Nucleus accumbens (tissue), 56 donors: ENCODE measurements at places on chromosomes 1 and 21.

DNA sequence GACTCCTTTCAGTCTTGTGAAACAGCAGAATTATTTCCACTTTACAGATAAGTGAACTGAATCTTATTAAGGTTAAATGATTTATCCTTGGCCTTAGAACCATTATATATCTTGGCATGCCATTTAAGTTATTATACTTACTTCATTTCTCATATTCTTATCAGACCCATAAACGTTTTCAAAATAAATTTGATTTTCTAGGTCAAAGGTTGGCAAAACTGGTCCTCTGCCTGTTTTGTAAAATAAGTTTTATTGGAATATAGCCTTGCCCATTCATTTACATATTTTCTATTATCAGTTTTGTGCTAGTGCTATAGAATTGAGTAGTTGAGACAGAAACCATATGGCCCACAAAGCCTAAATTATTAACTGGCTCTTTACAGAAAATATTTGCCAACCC lies 32.9 kb upstream of the SNRPE start:
- no peak for DNase-seq

GRCh38 chr1:96207936-96208335 lies 513.6 kb upstream of the PTBP2 start:
- DNase-seq, result no peak

DNA sequence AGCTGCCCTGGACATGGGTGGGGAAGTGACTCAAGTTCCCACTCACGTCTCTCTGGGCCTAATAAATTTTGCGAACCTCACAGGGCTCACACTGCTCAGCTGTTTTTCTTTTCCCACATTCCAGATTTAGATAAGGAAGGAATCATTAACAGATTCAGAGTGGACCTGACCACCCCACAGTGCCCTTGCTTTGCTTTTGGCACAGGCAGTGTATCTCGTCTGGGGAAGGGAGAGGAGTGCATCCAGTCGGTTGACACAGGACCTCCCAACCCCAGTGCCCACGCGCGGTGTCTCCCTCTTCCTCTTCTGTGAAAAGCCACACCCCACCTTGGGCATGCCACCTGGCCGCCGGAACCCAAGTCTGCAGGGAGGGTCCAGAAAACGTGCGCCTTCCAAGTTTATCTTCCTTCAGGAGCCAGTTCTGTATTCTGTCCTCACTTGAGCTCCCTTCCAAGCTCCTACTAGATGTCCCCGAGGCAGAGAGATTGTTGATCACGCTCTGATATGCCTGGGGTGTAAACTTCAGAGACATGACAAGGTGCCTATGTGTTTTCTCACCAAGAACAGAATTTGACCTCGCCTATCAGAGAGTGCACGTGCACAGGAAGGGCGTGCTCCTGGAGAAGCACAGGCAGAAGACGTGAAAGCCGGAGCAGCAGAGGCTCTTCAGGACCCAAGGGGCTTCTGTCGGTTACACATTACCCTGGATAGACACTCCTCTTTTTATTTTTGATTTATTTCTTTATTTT lies 9.5 kb upstream of the SLC2A5 start:
- no peak for DNase-seq

DNA sequence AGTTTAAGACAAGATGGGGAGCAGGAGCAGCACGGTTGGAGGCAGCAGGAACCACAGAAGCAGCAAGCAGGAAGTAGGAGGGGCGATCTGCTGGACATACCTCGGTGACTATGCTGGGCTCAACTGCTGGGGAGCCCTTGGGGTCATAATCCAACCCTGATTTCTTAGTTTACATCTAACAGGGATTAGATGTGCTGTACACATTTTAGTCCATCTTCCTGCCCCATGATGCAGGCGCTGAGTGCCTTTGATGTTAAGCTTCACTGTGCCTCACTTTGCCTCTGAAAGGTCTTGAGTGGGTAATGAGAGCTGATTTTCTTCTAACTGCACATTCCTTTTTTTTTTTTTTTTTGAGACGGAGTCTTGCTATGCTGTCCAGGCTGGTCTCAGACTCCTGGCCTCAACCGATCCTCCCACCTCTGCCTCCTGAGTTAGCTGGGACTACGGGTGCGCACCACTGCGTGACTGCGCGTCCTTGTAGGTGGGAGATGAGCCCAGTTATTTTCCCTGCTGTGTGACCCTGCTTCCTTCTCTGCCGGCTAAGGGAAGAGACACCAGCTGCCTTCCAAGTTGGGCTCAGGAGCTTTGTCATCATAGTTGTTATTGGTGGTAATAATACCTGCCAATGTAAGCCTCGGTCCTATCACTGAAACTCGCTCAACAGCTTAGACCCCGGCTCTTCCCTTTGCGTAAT lies 1.1 kb upstream of the RCAN3 start:
- DNase-seq, result no peak

- DNase-seq, result no peak
Observed at GRCh38 chr1:201319631-201320030, 36.3 kb downstream of the PKP1 start.

- no peak for DNase-seq
Observed at GRCh38 chr1:115210302-115210711, 121.0 kb upstream of the TSPAN2 start.

DNA sequence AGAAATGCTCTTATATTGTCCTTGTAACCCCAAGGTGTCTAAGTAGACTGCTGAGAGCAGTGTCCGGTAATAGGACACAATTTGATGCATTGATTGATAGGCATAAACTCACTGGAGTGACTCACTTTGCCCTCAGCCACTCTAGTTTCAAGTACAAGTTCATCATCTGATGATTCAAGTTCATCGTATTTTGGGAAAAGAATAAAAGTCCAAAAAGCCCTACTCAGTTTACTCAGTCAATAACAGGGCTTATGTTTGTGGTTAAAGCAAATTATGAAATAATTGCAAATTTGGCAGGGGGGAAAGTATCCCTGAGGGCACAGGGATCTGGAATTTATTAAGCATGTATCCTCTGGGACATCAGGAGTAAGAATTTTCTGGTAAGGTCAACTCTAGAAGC lies 7.6 kb upstream of the ATF3 start:
- no peak for DNase-seq

DNA sequence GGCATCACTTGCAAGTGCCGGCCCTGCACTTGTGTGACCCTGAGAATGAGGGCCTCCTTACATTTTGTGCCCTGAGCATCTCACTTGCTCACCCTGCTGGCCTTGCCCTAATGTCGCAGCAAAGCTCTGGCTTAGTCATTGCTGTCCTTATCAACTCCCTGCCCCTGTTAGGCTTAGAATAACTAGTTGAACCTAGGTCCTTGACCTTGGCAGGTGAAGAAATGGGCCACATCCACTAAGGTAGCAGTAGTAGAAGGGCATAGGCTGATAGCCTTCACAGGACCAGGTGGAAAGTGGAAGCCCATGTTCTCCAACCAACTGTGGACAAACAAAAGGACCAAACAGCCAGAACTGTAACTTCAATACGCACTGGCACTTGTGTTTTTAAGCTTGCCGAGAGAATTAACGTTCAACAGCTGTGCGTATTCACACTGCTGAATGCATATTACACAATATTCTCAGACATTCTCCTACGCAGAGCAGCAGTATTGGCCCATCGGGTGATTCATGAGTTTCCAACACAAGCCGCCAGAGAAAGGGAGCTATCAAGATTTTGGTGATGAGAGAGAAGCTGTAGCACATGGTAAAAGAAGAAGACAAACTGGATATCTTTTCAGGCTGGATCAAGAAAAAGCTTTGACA lies 27.7 kb upstream of the PTGFRN start:
- no peak for DNase-seq

DNA sequence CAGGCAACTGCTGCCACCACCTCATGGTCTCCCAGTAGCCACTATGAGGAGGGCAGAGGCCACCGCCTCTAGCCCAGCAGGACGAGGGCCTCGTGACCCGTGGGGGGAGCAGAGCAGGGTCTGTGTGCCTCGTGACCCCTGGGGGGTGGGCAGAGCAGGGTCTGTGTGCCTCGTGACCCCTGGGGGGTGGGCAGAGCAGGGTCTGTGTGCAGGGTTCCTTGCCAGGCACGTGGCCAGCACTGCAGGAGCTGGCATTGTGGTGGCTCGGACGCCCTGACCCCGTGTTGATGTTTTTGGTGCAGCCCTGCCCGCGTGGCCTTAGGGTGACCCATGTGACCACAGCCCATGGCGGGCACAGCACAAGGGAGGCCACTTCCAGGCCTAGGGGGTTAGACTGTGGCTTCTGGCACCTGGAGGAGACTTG lies 52.8 kb downstream of the SLX9 start:
- no peak for DNase-seq

DNA sequence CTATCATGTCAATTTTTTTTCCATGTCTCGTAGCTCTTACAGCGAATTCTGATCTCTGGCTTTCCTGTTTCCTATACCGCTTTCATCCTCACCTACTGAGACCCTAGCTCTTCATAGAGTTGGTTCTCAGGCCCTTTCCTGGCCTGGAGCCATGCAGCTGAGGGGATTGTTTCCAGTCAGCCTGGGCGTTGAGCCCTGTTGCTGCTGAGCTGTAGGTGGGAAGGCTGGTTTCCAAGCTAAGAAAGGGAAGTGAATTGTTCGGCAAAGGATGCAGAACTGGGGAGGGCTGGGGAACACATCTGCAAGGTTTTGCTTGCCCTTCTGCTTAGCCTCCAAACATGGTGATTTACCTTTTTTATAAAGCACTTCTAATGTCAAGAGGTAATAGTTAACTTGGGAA lies 41.5 kb downstream of the SPATA46 start:
- DNase-seq, result no peak

DNA sequence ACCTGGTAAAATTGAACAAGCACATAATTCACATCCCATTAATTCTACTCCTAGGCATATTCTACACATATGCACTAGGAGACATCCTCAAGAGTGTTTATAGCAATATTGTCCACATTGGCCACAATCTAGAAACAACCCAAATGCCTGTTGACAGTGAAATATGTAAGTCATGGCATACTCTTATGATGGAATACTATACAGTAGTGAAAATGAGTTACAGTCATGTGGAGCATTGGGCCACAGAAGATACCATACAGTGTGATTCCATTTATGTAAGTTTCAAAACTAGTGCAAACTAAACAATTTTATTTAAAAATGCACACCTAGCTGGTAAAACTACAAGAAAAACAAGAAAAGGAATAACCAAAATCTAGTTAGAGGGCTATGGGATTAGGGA lies 19.1 kb downstream of the CHIT1 start:
- no peak for DNase-seq

DNA sequence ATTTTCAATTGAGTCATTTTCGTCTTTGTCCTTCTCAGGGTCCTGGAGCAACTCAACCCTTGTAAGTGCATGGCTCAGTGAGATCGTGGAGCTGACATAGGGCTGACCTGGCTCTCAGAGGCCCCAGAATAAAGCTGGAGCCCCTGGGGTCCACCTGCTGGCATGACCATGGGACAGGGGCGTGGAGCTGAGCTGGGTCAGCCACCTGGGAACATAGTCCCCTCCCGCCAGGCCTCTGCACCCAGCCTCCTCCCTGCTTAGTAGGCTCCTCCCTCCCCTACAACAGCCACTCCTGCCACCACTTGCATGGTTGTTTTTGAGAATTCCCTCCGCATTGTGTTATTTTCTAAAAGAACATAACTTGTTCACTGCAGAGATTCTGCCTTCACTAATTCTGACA lies 3.1 kb upstream of the RIPK4 start:
- DNase-seq, result no peak

DNA sequence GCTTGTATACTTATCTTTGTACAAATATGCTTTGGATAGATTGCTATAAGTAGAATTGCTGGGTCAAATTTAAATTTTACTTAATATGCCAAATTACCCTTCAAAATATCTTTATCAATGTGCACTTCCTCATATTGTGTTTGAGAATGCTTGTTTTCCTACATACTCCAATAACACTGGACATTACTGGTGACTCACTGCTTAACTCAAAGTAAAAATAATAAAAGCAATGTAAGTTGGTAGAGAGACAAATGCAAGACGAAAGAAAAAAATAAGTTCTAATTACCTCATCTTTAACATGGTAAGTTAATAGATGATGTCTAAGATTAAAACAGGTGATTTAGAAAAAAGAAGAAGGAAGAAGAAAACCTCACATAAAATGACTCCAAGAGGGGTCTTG lies 7.9 kb upstream of the SH3GLB1 start:
- no peak for DNase-seq

- DNase-seq, result no peak
Observed at GRCh38 chr1:42359466-42359865, 21.1 kb upstream of the RIMKLA start.

GRCh38 chr1:240027059-240027462 lies 64.6 kb upstream of the FMN2 start:
- DNase-seq, result no peak

- no peak for DNase-seq
Observed at GRCh38 chr21:31234936-31235335, 109.1 kb downstream of the TIAM1 start.

- no peak for DNase-seq
Observed at GRCh38 chr1:173168941-173169340, 38.2 kb downstream of the TNFSF4 start.

- DNase-seq, result no peak
Observed at GRCh38 chr1:26851106-26851684, 11.8 kb upstream of the SFN start.

DNA sequence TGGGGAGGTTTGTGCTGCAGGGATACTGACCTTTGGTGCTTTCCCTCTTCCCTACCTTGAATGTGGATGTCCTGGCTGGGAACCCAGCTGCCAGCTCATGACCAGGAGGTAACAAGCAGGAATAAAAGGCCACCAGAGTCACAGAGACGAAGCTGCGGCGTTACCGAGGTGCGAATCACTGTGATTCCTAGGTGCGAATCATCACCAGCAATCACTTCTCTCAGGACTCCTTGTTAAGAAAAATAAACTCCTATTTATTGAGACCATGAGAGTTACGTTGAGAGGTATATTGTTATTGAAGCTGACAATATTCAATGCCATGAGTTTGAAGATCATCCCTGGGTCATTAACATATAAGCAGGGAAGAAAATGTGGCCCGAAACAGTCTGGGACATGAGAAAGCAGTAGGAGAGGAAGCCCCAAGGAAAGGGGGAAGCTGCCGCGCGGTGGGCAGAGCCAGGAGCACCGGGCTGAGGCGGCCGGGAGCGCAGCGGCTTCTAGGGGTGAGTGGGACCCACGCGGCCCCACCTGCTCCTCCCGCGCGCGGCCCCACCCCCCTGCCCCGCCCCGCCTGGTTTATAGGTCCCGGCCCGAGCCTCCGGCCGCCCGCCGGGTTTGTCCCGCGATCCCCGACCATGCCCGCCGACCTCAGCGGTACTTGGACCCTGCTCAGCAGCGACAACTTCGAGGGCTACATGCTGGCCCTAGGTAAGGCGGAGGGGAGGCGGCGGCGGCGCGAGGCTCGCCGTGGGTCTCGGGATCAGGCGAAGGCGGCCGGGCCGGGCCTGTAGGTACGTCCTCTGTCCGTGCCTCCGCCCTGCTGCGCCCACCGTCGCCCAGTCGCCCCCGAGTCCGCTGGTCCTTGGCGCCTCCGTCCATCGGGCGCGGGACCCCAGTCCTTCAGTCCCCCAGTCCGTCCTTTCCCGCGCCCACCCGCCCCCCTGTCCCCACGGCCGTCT lies at the start of gene RBP7:
Gene RBP7, plus strand, starts transcription at position 605 of the 959 bp plus-strand sequence. Its CDS starts 31 bp downstream, at position 636.
- no peak for DNase-seq

GRCh38 chr1:109149874-109150601 lies 36.1 kb downstream of the ELAPOR1 start:
- DNase-seq, result no peak
